KBM-7 (cell line): ENCODE measurements at places on chromosomes 2 and 18.

- no peak for DNase-seq
These were observed 50.9 kb downstream of the CABYR start for GRCh38 chr18:24189664-24190346.

DNA sequence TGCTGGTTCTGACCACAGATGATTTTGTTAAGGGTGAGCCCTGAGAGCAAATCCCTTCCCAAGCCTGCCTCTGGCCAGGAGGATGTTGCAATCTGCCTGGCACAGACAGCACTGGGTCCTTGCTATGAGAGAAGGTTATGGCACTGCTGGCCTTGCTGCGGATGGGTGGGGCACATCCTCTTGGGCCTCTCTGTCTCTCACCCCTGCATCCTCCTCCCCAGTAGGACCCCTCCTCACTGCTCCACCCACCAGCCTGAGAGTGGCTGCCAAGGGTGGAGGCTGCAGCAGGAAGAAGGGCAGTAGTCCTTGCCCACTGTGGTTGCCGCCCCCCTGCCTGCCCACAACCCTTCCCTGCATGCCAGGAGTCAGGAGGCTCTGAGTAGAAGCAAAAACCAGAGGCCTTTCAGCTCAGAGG lies 180.9 kb downstream of the ZBTB7C start:
- DNase-seq = no peak

DNA sequence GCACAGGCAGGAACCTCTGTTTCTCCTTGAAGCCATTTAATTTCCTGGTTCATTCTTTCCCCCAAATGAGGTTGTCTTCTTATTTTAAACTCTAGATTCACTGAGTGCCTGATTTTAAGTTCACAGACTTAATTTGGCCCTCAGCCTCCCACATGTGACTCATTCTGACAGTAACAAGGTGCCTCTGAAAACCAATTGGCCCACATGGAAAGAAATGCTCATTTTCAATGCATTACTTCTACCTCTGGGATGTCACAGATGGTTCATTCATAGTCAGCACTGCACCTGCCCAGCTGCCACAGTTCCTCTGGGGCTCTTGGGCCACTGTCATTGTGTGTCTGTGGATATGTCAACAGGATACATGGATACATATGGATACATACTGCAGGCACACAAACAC lies 140.4 kb upstream of the CAPN13 start:
- DNase-seq = no peak

GRCh38 chr2:237264480-237265219 lies 149.3 kb downstream of the COL6A3 start:
- no peak for DNase-seq

DNA sequence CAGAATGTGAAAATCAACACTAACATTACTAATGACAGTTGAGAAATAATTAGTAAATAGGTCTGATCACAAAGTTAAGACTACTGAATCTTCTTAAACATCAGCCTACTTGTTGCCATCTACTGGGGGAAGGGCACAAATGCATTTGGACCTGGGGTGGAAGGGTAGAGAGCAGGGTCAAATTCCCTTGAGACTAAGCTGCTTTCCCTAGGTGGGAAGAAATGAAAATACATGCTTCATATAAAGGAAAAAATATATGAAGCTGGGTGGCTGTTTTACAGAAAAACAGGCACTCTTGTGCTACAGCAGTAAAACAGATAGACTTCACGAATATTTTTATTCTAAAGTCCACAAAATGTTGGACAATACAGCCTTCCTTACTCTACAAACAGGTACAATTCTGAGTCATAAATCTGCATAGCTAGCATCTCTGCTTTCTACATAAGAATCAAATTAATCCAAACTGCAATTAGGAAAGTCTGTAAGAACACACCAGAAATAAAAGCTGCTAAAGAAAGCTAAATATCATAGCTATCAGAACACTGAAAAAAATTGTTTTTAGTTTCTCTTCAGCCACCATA lies 10.9 kb downstream of the TRIP12 start:
- peak; percentile 40 for DNase-seq

GRCh38 chr18:60060026-60060425 lies 160.2 kb downstream of the PMAIP1 start:
- no peak for DNase-seq

DNA sequence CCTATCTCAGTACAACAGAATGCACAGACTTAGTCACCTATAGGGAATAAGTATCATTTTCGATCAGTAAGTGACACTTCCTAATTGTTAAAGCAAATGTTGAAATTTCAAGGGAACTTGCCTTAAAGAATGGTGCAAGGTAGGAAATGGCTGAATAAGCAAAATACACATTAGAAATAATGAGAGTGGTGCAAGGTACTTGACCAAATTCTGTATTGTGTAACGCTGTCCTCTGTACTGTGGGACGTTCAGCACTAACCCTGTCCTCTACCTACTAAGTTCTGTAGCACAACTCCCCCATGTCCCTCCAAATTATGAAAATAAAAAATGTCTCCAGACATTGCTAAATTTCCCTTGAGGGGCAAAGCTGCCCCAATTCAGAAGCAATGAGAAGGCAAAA lies 19.4 kb downstream of the MMADHC start:
- DNase-seq = no peak

- DNase-seq = no peak
These were observed 163.6 kb upstream of the COL3A1 start for GRCh38 chr2:188810586-188810985.

DNA sequence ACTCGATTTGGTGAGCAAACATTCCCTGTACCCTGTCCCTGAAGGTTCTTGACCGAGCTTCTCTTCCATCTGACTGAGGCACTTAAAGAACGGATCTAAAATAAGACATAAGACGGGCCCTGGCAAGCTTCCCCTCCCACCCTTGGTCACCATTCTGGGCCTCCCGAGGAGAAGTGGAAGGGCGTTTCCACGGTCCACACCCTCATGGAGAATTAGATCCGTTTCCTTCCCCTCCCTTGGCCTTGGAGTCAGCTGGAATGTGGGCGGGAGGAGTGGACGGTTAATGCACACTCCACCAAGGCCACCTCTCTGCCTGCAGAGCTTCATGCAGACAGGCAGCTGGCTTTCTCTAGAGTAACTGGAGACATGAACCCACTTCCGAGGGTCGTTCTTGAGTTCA lies 257.3 kb upstream of the APCDD1 start:
- no peak for DNase-seq

DNA sequence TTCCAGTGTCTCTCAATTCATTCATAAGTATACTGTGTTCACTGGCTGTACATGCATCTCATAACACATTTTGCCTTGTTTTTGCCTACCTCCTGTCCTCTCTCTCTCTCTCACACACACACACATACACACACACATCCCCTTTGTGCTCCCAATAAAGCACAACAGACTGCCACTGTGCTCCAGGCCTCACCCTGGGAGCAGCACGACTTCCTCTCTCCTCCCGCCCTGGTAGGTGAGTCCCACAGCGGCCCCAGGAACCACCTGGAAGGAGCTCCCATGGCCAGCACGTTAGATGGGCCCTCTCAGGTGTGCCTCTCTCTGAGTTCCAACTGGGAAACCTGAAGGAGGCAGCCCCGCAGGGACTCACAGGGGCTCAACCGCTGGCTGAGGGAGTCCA lies 65.4 kb downstream of the MARCHF4 start:
- no peak for DNase-seq

GRCh38 chr2:145728511-145728910 lies 1208.6 kb upstream of the ZEB2 start:
- DNase-seq = no peak

GRCh38 chr18:9989481-9989880 lies 75.7 kb downstream of the VAPA start:
- DNase-seq = no peak

GRCh38 chr2:133424876-133425275 lies 143.4 kb downstream of the NCKAP5 start:
- DNase-seq = no peak

GRCh38 chr18:49274188-49274714 lies 186.2 kb downstream of the DYM start:
- no peak for DNase-seq

- no peak for DNase-seq
These were observed 88.9 kb downstream of the POLE4 start for GRCh38 chr2:75047189-75047991.
